ENCODE measurements at places on chromosomes 6 and 20.

- DNase-seq, result no peak
These were observed 944.8 kb upstream of the CITED2 start for GRCh38 chr6:140319209-140319608.

- peak; percentile 28 for DNase-seq
These were observed 58.4 kb downstream of the SMLR1 start for GRCh38 chr6:130885392-130886192.

DNA sequence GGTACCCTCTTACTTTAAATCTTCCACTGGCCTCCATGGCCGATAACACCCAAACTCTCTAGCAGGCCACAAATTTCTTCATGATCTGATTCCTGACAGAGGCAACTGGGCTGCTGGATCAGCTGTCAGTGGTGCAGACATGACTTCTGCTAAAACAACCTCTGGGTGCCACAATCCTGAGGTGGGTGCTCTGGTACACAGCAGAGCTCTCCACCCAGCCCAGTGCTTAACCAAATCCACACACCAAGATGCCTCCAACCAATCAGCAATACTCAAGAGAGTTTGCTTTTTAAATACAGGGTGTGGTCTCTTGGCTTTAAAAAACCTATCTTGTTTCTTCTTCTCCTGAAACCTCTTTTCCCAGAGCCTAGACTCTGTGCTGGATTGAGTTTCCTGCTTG lies 126.6 kb upstream of the SPACA1 start:
- DNase-seq, result no peak

DNA sequence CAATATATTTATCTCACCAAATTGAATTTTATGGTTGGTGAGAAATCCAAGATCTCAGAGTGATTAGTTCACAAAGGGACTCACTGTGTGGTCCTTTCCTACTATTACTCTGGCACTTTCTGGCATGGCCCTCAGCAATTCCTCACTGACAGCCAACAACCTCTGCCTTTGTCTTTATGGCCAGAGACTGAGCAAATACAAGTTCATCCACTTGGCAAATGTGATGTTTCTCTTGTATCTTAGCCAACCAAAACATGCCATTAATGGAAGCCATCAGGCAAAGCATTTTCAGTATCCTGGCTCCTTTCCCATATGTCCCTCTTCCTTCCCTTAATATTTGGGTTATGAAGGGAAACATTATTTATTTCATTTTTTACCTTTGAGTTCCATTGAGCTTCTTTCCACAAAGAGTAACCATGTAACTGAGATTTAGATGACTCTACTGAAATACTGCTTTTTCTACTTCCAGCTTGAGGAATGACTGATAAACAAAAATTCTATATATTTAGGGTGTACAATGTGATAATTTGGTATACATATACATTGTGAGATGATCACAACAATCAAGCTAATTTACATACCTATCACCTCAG lies 30.8 kb upstream of the SMLR1 start:
- DNase-seq, result no peak

DNA sequence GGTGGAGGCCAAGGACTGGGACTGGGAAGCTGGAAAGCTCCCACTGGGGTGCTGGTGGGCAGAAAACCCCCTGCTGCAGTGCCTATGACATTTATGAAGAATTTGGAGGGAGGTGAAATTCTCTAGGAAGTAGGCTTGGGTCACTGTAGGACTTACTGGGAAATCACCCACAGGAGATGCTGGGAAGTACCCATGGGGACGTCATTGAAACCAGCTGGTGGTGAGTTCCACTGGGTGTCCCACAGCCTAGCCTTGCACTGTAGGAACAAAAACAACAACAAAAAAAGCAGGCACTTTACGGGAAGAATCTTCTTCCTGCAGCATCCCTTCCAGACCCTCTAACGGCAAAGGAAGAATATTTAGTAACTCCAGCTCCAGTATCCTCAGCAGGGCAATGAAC lies 26.2 kb downstream of the VIP start:
- DNase-seq, result no peak

DNA sequence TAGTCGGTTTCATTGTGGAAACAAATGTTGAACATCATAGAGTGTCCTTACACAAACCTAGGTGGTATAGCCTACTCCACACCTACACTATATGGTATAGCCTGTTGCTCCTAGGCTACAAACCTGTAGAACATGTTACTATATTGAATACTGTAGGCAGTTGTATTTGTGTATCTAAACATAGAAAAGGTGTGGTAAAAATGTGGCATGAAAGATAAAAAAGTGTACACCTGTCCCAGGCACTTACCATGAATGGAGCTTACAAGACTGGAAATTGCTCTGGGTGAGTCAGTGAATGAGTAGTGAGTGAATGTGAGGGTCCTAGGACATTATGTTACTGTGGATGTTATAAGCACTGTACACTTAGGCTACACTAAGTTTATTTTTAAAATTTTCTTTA lies 103.0 kb downstream of the ZFAND3 start:
- DNase-seq, result no peak

All from stimulated activated CD8-positive, alpha-beta memory T cell treated with anti-CD3 and anti-CD28 coated beads, Interleukin-2, amount 100 ng/mL, for 48 hours (primary cell).